ENCODE measurements at places on chromosomes 5 and 9.
A peak's percentile ranks its signal among the peaks of the same experiment; 100 is the strongest.

- peak; percentile 52 for DNase-seq
Observed at GRCh38 chr5:116038817-116039216, 6.5 kb downstream of the ARL14EPL start.

- DNase-seq: no peak
Observed at GRCh38 chr9:127878001-127878651, 651 bp upstream of the AK1 start.

- DNase-seq: no peak
Observed at GRCh38 chr5:74419468-74419867, 221.1 kb downstream of the ENC1 start.

GRCh38 chr9:129613520-129614175 lies 7.3 kb downstream of the C9orf50 start:
- no peak for DNase-seq
